ENCODE measurements at places on chromosomes 2 and 18.

- no peak overlapping the region for H3K27ac ChIP-seq
- no peaks in the 10 kb centered on the region for H3K27me3 ChIP-seq
- no peaks in the 10 kb centered on the region for H3K4me1 ChIP-seq
- no peaks in the 10 kb centered on the region for H3K36me3 ChIP-seq
- H3K4me3 ChIP-seq: no peak overlapping the region
- DNase-seq: no peak
These were observed 69.9 kb upstream of the KLF7 start for GRCh38 chr2:207235621-207236020.

DNA sequence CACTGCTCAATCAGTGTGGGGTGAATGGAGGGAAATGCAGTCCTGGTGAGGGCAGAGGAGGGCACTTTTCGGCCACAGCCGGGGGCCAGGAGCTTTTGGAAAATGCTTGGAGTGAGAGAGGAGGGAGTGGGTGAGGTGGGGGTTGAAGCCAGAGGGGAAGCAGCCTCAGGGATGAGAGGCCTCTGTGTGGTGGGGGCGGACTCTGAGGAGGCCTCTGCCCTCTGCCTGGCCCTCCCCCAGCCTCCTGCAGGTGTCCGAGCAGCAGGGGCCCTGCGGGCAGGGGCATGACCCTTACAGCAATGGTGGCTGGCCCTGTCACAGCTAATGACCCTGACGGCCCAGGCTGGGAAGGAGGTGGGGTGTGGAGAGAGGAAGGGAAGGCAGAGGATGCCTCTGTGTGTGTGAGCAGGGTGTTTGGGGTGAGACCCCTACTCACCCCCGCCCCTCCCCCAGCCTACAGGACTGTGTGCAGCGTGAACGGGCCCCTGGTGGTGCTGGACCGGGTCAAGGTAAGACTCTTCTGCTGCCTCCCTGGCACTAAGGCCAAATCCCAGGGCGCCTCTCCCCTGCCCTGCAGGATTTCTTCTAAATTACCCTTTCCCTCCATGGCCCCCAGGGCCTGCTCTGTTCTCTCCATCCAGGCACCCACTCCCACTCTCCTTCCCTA is 7.6 kb downstream of the ATP6V1B1 start:
- no peaks in the 10 kb centered on the region for H3K36me3 ChIP-seq
- H3K4me3 ChIP-seq: no peak overlapping the region
- H3K4me1 ChIP-seq: no peaks in the 10 kb centered on the region

DNA sequence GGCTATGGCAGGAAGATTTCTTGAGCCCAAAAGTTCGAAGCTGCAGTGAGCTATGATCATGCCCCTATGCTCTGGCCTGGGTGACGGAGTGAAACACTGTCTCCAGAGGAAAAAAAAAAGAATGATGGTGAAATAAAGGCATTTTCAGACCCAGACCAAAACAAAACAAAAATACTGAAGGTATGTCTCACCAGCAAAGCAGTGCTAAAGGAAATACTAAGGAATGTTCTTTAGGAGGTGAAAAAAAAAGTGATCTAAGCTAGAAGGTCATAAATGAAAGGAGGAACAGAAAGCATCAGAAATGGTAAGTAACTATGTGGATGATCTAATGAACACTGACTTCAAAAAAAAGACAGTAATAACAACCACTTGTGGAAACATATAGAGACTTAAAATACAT is 18.7 kb downstream of the SS18 start:
- DNase-seq: no peak
- no peak overlapping the region for H3K27ac ChIP-seq
- no peaks in the 10 kb centered on the region for H3K27me3 ChIP-seq
- peaks cover 30% of the 10 kb centered on the region for H3K36me3 ChIP-seq
- peaks cover 11% of the 10 kb centered on the region for H3K4me1 ChIP-seq

GRCh38 chr2:217955881-217956493 is 46.8 kb downstream of the TNS1 start:
- H3K27me3 ChIP-seq: no peaks in the 10 kb centered on the region
- H3K4me1 ChIP-seq: peaks cover 26% of the 10 kb centered on the region
- no peaks in the 10 kb centered on the region for H3K36me3 ChIP-seq
- no peak overlapping the region for H3K27ac ChIP-seq

DNA sequence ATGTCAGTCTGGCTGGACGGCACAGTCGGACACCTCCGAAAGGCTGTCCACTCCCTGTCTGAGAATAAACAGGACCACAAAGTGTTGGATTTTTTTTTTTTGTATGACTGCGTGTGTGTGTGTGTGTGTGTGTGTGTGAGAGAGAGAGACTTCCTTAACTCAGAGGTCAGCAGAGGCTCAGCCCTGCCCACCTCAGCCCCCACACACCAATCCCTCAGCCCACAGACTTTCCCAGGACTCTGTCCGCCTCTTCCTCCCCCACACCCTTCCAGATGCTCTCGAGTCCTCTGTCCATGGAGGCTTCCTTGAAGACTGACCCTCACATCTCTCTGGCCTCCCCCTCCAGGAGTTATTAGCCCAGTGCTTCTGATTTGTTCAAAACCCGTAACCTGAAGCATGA is 147.3 kb downstream of the BCL11A start:
- no peaks in the 10 kb centered on the region for H3K4me1 ChIP-seq
- H3K27me3 ChIP-seq: no peaks in the 10 kb centered on the region
- no peaks in the 10 kb centered on the region for H3K36me3 ChIP-seq
- H3K27ac ChIP-seq: no peak overlapping the region
- H3K4me3 ChIP-seq: no peak overlapping the region

GRCh38 chr18:59022167-59022945 is 117.3 kb upstream of the SEC11C start:
- no peak overlapping the region for H3K4me3 ChIP-seq
- H3K27me3 ChIP-seq: no peaks in the 10 kb centered on the region
- H3K36me3 ChIP-seq: no peaks in the 10 kb centered on the region
- H3K4me1 ChIP-seq: peaks cover 2% of the 10 kb centered on the region
- no peak for DNase-seq
